Right renal cortex interstitium (tissue), 3 donors: ENCODE measurements at places on chromosomes 16 and 17.

DNA sequence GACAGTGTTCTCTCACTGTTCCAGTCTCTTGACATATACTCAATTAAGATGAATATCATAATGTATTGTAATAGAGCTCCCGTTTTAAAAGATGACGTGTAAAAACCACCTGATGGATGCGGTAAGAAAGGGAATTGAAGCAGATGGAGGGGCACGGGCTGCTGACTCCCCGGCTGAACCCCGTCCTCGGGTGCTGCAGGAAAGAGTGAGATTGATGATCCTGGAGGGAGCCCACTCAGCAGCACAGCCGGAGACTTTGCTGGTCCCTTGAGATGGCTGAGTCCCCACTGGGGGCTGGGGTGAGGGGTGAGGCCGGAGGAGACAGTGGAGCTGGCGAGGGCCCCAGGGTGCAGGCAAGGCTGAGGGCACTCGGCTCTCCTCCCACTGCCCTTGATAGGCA, 217.4 kb downstream of the RPTOR start:
- no peak for DNase-seq

DNA sequence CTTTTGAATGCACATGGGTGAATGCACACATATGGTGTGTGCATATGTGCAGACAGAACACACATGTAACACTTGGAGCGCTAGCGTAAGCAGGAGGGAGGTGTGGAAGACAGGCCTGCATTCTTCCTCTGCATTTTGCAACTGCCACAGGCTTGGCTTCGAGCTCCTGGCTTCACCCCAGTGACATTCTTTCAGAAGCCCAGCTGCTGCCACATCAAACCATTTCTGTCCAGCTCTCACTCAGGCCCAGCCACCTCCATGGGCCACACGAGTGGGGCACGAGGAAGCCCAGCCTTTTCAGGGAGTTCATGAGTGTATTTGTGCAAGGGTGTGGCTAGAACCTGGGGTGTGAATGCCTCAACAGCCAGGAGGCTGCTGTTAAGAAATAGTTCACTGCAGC, 18.8 kb downstream of the LGALS3BP start:
- DNase-seq, result no peak

- no peak for DNase-seq
These were observed 14.9 kb downstream of the FOXK2 start for GRCh38 chr17:82534401-82534812.

- no peak for DNase-seq
These were observed 15.2 kb downstream of the BCAR1 start for GRCh38 chr16:75236232-75236631.

DNA sequence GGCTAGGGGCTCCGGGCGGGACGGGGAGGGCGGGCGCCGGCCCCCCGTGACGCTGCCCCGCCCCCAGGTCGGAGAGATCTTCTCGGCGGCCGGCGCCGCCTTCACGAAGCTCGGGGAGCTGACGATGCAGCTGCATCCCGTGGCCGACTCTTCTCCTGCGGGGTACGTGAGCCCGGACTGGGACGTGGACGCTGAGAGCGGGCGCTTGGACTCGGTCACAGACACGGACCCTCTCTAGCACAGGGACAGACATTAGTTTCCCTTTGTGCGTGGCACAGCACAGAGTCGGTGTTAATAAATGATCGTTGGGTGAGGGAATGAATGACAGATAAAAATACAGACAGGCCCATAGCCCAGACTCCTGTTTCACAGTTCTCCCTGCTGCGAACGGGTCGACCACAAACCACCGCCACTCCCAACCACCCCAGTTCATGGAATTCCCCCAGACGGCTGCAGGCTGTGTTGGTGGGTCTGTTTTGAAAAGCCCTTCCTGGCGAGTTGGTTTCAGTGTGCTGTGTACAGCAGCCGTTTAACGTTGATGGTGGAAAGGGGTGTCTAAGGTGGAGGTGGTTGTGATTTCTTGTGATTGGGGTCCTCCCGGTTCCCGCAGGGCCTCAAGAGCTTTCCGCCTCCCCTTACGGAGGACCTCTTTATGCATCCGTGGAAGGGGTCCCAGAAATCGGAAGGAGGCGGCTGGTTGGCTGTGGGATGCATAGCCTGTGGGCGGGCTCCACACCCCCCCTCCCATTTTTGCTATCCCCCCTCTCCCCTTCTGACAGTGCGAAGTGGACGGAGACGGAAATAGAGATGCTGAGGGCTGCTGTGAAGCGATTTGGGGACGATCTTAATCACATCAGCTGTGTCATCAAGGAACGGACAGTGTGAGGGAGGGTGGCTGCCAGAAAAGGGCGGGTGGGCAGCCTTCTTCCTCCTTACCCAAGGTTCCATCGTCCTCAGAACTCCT, 2.9 kb downstream of the RNASEK start:
- DNase-seq, result no peak
